Activated B cell treated with CpG ODN at 0.5 μM for 24 hours (primary cell): ENCODE measurements at places on chromosomes 6 and 20. TPM values are rescaled to one million over a fixed set of nuclear protein-coding genes. Genes with fewer than 3 reads are reported as not detected.

- H3K4me1 ChIP-seq = peaks cover 34% of the 10 kb centered on the region
- H3K27me3 ChIP-seq = no peaks in the 10 kb centered on the region
- peaks cover 17% of the 10 kb centered on the region for H3K36me3 ChIP-seq
- no peak overlapping the region for H3K4me3 ChIP-seq
- no peak overlapping the region for H3K27ac ChIP-seq
- DNase-seq = no peak
Observed at GRCh38 chr6:13810688-13811446, 3.5 kb downstream of the MCUR1 start.

The UNC5CL gene
- 1.7 and 2.2 TPM in 2 replicates for total RNA-seq

- H3K27ac ChIP-seq = no peak overlapping the region
- H3K27me3 ChIP-seq = no peaks in the 10 kb centered on the region
- no peak overlapping the region for H3K4me3 ChIP-seq
- no peak for DNase-seq
- peaks cover 85% of the 10 kb centered on the region for H3K36me3 ChIP-seq
Observed at GRCh38 chr6:7216941-7217621, 95.9 kb downstream of the SSR1 start.

GRCh38 chr6:15653581-15653980, 9.2 kb downstream of the DTNBP1 start:
- peaks cover 28% of the 10 kb centered on the region for H3K36me3 ChIP-seq
- H3K4me1 ChIP-seq = peaks cover 58% of the 10 kb centered on the region
- no peak for DNase-seq

DNA sequence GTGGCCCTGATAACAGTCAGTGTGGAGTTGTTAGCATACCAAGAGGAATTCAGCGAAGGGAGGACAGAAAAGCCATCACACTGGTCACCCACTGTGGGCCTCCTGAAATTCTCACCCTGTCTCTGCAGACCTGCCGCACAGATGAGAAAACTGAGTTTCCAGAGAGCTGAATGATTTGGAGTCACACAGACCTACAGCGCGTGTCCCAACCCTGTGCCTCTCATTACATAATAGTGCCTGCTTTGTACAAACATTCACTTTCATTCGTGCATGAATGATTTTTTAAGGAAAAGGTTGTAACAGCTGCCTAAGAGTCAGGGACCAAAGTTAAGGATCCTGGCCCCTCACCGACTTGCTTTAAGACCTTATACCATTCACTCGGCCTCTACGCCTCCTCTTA, 62.7 kb downstream of the THBS2 start:
- no peaks in the 10 kb centered on the region for H3K4me1 ChIP-seq
- H3K4me3 ChIP-seq = no peak overlapping the region
- H3K36me3 ChIP-seq = no peaks in the 10 kb centered on the region
- H3K27ac ChIP-seq = no peak overlapping the region
- peaks cover 6% of the 10 kb centered on the region for H3K27me3 ChIP-seq
- DNase-seq = no peak

DNA sequence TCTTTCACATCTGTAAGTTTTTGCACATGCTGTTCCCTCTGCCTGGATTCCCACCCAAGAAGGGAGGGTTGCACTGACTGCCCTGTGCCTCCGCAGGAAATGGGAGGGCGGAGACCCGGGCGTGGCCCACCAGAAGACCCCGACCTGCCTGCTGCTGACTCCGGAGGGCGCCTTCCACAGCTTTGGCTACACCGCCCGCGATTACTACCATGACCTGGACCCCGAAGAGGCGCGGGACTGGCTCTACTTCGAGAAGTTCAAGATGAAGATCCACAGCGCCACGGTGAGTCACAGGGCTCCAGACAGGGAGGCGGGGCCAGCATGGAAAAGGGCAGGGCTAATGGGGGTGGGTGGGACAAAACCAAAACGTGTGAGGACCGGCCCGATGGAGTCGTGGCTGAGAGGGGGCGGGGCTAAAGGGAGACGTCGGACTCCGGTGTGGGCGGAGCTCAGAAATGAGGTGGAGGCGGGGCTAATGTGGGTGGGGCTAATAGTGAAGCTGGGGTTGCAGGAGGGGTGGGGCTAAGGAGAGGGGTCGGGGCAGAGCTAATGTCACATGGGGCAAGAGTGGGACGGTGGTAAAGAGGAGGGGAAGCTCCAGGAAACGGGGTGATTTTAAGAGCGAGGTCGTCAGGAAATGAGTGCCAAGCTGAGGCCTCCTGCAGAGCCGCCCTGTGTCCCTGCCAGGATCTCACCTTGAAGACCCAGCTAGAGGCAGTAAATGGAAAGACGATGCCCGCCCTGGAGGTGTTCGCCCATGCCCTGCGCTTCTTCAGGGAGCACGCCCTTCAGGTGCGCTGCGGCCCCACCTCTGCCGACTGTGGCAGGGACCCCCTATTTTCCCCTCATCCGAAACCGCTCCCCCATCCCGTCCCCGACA, 12.6 kb downstream of the HSPA12B start:
- peak; percentile 42 for DNase-seq
- no peak overlapping the region for H3K27ac ChIP-seq
- H3K4me1 ChIP-seq = peaks cover 11% of the 10 kb centered on the region
- H3K36me3 ChIP-seq = no peaks in the 10 kb centered on the region
- H3K4me3 ChIP-seq = peak overlapping the region; percentile 64

The ZNF341 gene
- total RNA-seq = 9.2 and 10.1 TPM in 2 replicates

The OGFRL1 gene
- 17.1 and 18.4 TPM in 2 replicates for total RNA-seq

- no peaks in the 10 kb centered on the region for H3K36me3 ChIP-seq
- no peak overlapping the region for H3K27ac ChIP-seq
- H3K27me3 ChIP-seq = peaks cover 5% of the 10 kb centered on the region
Observed at GRCh38 chr6:11798538-11798937, 19.9 kb upstream of the ADTRP start.

The CASS4 gene
- total RNA-seq = 0.29 and 0.51 TPM in 2 replicates

GRCh38 chr6:150664091-150664490, 64.4 kb downstream of the PLEKHG1 start:
- peak overlapping the region; percentile 37 for H3K27ac ChIP-seq
- peaks cover 83% of the 10 kb centered on the region for H3K36me3 ChIP-seq
- DNase-seq = no peak
- no peaks in the 10 kb centered on the region for H3K27me3 ChIP-seq
- no peak overlapping the region for H3K4me3 ChIP-seq

GRCh38 chr6:41700463-41701347, 34.7 kb downstream of the TFEB start:
- no peak for DNase-seq
- peak overlapping the region; percentile 50 for H3K4me3 ChIP-seq
- H3K27me3 ChIP-seq = no peaks in the 10 kb centered on the region
- H3K36me3 ChIP-seq = peaks cover 73% of the 10 kb centered on the region

The PRPH2 gene
- 0.07 TPM in 1 of 2 replicates, not detected in the other for total RNA-seq

DNA sequence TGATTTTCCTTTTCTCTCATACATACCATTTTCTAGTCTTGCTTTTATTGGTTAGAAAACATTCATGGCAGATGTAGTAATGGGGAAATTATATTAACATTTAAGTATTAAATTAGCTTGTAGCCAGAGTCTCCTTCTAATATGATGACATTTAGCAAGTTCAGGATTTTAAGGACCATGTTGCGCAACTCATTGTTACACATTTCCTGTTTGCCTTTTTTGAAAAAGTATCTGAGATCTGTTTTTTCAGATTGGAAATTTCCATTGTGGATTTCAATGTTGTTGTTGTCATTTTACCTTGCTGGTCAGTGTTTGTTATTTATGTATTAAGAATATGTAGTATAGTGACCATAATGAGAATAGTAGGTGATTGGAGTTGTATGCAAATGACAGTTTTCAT, 38.7 kb downstream of the CDKAL1 start:
- H3K4me1 ChIP-seq = no peaks in the 10 kb centered on the region
- no peak for DNase-seq
- no peak overlapping the region for H3K4me3 ChIP-seq

- no peak overlapping the region for H3K27ac ChIP-seq
- DNase-seq = no peak
- no peaks in the 10 kb centered on the region for H3K27me3 ChIP-seq
Observed at GRCh38 chr6:76779068-76779467, 684.2 kb downstream of the HTR1B start.
